ENCODE measurements at places on chromosomes 5 and 9.

GRCh38 chr9:93248386-93249040, 64.6 kb downstream of the WNK2 start:
- no peak for DNase-seq

- no peak for DNase-seq
Observed at GRCh38 chr9:96565671-96566497, 53.8 kb downstream of the CDC14B start.

DNA sequence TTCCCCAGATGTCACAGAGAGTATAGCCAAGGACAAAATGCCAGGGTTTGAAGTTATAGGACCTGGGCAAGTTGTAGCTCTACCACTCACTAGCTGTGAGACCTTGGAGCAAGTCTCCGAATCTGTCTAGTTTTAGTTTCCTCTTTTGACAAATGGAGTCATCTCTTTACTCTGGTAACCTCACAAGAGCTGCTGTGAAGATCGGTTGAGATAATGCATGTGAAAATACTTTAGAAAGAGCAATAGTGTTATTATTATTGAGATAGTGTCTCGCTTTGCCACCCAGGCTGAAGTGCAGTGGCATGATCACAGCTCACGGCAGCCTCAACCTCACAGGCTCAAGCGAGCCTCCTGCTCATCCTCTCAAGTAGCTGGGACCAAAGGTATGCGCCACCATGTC, 117.9 kb upstream of the NR5A1 start:
- DNase-seq: no peak

DNA sequence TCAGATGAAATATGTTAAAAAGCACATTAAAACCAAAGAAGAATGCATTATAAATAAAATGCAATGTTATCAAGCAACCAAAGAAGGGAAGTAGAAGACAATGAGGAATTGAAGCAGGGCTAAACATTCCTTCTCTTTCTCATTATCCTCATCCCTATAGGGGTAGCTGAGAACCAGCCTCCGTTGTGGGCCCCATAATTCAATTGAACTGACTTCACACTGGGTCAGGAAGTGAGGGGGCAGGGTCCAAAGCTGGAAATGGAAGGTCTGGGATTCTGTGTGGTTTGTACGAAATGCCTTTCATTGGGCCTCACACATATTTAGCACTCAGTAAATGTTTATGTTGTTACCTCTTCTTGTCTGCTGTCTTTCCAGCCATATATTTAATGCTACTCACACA, 220.4 kb upstream of the CD180 start:
- DNase-seq: no peak

DNA sequence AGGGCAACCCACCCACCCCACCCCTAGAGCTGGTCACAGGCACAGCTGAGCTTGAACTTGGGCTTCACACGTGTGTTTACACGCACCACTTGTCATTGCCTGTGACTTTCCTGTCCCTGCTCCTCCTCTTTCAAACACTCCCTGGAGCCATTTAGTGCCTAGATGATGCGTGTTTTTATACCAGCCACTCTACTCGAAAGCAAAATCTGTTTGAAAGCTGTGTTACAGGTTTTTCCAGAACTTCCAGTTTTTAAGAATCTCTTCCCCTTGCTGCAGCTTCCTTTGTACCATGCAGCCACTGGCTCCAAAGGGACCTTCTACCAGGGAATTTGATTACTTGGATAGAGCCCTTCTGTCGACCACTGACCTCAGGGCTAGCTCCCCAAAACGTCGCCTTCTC, 78.8 kb upstream of the SPRY4 start:
- no peak for DNase-seq

DNA sequence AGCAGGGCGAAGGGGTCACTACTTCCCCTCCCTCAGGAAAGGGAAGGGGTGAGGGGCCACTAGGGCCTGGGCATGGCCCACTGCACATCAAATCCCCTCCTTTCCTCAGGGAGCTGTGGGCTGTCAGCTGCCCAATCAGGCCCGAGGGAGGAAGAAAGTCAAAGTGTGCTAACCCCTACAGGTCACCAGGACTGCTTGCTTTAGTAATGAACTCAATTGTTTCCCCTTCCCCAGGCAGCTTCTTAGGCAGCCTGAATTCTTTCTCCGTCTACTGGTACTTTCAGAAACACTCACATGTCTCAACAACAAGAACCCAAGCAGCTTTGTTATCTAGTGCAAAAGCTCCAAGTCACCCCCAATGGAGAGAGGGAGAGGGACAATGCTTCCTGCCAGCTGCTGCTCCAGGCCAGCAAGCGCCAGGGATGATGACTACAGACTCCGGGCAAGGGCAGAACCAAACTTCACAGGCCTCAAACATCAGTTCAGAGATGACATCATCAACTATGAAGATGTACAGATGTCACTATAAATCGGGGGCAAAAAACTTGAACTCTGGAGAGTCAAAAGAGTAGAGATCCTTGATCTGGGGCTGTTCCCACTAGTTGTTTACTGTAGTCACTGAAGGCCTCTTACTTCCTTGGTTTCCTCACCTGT, 100.7 kb downstream of the SLIT3 start:
- no peak for DNase-seq

DNA sequence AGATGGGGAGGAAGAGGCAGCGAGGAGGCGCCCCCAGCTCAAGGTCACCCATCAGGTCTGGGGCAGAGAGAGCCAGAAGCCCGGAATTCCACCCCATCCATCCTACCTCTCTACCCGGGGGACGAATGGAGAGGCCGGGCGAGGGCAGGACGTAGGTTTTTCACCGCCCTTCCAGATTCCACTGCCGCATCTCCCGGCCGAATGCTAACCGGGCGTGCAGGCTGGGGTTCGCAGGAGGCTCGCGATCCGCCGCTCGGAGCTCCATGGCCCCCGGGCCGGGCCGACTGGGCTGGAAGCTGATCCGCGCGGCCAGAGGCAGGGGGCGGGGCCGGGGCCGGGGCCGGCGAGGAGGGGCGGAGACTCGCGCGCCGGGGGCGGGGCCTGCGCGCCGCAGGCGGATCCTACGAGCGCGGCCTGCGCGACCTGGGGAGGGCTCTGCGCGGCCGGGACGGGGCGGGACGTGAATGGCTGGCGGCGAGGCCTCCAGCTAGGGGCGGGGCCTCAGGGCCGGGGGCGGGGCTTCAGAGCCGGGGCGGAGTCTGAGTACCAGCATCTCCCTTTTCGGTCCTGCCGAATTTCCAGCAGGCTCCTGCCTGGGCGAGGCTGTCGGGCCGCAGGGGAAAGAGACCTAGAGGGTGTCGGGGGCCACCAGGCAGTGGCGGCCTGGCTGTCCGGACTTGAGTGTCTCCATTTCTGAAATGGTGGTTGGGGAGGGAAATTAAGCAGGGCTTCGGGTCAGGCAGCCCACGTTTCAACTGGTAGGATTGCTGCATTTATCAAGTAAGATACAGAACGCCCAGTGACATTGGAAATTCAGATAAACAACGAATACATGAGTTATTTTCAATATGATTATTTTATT, at the start of gene ST6GALNAC4:
Gene ST6GALNAC4 (minus strand): TSS at position 322 of the 862 bp plus-strand sequence. CDS start 622 bp downstream, outside the sequence.
- DNase-seq: no peak

DNA sequence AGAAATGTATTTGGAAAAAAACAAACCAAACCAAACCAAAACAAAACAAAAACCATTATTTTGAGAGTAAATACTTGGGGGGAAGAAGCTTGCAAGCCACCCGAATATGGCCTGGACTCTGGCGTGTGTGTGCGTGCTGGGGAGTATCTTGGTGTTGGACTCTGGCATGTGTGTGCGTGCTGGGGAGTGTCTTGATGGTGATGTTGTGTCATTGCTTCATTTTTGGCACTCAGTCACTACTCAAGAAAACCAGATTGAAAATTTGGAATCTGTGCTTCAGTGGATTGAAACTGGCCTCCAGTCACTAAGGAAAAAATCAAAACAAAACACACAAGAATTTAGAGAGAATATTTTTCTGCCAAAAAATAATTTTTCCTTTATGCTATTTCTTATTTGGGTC, 76.1 kb downstream of the ARRDC3 start:
- no peak for DNase-seq
